ENCODE measurements at places on chromosomes 1 and 21. TPM values are rescaled to one million over a fixed set of nuclear protein-coding genes. Genes with fewer than 3 reads are reported as not detected.

FAM163A gene
- not detected for total RNA-seq

PIK3R3 gene
- 4.9 TPM for total RNA-seq

MATN1 gene
- 1.9 TPM for total RNA-seq

CCDC30 gene
- 6.1 TPM for total RNA-seq

- H3K4me3 ChIP-seq = peak overlapping the region; percentile 82
- peak; percentile 88 for DNase-seq
- H3K27ac ChIP-seq = peak overlapping the region; percentile 81
- H3K36me3 ChIP-seq = peaks cover 2% of the 10 kb centered on the region
- H3K4me1 ChIP-seq = peaks cover 80% of the 10 kb centered on the region
- H3K27me3 ChIP-seq = no peaks in the 10 kb centered on the region
Observed at GRCh38 chr1:174968750-174969244, 30.9 kb upstream of the CACYBP start.

- no peaks in the 10 kb centered on the region for H3K36me3 ChIP-seq
- DNase-seq = peak; percentile 53
- peaks cover 8% of the 10 kb centered on the region for H3K4me1 ChIP-seq
- H3K4me3 ChIP-seq = peak overlapping the region; percentile 92
- peak overlapping the region; percentile 67 for H3K27ac ChIP-seq
Observed at GRCh38 chr1:148263128-148263905, 111.2 kb upstream of the NBPF11 start.

DNA sequence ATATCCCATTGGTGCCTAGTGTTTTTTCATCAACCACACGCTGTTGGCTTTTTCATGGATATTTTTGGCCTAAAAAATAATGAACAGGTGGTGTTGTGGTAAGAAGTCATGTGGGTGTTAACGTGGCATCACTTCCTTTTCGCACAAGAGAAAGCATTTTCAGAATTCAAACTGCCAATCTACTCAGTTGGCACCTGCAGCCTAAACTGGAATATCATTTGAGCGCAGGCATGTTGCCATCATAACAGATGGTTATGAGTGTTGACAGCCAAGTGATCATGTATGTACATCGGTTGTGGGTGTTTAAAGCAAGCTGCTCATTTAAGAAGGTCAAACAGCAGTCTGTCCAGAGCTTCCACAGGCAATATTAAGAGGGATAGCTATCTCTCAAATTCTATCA lies 1963.0 kb downstream of the NCAM2 start:
- no peak overlapping the region for H3K27ac ChIP-seq
- no peak overlapping the region for H3K4me3 ChIP-seq
- no peaks in the 10 kb centered on the region for H3K36me3 ChIP-seq
- H3K4me1 ChIP-seq = no peaks in the 10 kb centered on the region
- DNase-seq = no peak
- H3K27me3 ChIP-seq = no peaks in the 10 kb centered on the region
